Fibroblast of skin of right quadriceps (primary cell): ENCODE measurements at places on chromosomes 4 and X.

GRCh38 chrX:152276277-152276676, 137.9 kb upstream of the MAGEA10 start:
- DNase-seq = peak; percentile 1

DNA sequence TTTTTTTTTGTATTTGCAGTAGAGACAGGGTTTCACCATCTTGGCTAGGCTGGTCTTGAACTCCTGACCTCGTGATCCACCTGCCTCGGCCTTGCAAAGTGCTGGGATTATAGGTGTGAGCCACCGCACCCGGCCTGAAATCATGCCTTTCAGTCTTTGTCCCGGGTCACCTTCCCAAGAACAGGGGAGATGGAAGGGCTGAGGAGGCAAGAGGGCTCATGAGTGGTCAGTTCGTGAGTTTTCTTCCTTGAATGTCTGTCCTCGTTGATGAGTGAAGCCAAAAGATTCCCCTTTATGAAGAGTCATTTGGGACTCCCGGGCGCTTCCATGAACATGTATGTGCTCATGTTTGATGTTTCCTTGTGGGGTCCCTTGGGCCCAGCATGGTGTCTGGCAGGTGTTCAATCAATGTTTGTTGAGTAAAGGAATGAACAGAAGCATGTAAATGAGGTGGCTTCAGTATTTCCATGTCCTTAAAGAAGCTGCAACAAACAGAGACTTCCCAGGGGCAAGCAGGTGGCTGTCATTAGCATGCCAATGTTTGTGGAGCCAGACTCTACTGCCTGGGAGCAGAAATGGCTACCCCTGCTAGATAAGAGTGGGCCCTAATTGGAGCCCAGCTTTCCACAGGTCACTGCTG, 3.4 kb upstream of the SEPTIN6 start:
- no peak for DNase-seq

DNA sequence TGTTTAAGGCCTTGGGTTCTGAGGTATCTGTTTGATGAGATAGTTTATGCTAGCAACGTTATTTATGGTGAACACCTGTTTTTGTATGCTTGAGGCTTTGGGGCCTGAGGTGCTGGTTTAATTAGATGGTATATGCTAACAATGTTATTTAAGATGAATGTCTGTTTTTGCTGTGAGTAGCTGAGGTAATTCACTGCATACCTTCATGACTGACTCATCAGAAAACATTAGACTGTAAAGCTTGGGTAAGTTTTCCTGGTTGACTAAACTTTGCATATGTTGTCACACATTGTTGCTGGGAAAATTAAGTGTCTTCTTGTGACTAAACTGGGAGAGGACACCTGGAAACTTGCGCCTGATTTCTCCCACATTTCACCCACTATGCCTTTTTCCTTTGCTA, 1026.6 kb downstream of the RAPGEF2 start:
- peak; percentile 77 for DNase-seq

- DNase-seq = peak; percentile 7
Observed at GRCh38 chrX:119406776-119407175, 7.6 kb downstream of the SLC25A43 start.

DNA sequence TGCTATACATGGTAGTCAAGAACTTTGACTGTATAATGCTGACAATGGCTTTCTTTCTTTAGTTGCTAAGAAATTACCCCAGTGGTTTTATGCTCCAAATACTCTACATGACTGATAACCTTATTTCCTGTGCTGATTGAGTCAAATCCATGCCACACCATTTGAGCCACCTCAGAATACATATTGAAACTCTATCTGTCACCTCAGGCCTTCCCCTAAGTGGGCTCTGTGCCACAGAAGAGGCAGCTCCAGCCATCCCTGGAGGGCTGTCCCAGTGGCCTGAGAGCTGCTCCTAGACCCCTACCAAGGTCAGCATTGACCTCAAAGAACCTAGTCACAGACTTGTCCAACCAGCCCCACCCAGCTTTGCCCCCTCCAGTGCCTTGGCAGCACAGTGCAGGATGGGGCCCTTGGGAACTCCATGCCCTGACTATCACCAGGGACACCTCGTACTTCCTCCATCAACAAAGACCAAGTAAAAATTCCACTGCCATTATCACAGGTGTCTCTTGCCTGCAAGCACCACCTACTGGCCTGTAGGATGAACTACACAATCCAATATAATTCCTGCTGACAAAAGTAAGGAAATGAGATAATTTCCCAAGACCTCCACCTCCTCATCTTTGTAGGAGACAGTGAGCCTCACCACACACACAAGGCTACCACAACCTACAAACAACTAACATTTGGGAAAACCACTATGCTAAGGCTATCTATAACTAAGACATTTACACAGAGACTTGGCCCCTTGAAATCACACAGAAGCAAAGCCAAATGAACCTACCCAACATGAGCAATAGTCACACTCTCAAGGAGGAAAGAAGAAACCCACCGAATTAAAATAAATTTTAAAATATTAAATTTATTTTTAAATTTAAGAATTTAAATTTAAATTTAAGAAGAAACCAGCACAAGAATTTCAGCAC, 239.9 kb downstream of the NKX6-1 start:
- DNase-seq = peak; percentile 2

DNA sequence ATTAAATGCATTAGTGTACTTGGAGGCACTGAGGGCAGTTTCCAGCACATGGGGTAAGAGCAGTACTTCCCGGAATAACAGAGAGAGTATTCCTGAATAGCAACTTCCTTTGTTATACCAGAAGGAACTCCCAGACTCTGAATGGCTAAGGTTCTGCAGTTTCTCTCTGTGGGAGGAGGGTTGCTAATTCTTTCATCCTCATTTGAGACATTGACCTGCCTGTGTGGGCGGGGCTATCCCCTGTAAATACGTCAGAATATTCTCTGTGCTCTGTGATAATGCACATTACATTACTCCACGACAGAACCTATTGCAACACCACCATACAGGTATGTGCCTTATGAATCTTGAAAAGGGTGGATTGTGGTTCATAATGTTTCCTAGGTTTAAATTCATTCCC, 52.7 kb downstream of the SPINK2 start:
- no peak for DNase-seq

GRCh38 chrX:14676431-14676830, 147.1 kb downstream of the GLRA2 start:
- no peak for DNase-seq

- peak; percentile 61 for DNase-seq
Observed at GRCh38 chr4:181569553-181569952, 673.6 kb upstream of the TENM3 start.

DNA sequence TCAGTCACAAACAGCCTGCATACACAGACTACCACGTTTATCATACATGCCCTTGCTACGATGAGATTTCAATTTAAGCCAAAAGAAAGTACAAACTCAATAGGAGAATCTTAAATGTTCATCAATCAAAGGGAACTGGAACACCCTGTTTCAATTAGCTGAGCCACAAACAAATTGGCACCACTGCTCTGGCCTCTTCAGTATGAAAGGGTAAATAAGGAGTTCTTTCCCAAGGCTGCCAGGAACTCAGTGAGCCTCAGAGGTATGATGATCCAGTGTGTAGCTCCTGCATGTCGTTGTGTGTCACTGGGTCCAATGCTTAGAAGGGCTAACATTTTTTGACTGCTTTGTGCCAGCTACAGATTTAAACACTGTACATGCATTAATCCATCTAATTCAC, 5.4 kb downstream of the RNF150 start:
- peak; percentile 22 for DNase-seq

DNA sequence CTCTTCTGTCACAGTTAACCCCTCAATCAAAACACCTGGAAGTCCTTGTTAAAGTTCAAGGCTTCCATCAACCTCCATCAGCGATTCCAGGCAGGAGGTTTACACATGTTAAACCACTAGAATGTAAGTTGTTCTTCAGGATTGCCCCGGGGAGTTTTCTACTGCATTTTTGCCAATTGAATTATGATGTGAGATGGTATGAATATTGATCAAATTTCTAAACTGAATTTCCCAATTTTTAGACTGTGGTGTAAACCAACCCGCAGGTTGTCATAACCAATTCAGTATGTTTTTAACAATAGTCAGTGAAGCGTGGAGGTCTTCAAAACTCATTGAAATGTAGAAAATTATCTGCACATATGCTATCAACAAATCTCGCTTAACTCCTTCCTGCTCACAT, 21.2 kb upstream of the TENM3 start:
- DNase-seq = no peak

DNA sequence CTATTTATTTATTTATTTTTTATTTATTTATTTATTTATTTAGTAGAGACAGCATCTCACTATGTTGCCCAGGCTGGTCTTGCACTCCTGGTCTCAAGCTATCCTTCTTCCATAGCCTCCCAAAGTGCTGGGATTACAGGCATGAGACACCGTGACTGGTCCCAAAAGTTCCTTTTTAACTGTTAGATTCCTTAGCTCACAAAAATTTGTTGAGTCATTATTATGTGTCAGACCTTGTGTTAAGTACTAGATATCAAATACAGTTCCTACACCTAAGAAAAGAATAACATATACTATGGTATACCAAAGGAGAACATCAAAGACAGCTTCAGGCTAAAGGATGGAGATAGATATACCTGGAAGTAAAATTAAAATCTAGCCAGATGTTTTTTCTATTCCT, 11.6 kb downstream of the FGA start:
- DNase-seq = no peak

DNA sequence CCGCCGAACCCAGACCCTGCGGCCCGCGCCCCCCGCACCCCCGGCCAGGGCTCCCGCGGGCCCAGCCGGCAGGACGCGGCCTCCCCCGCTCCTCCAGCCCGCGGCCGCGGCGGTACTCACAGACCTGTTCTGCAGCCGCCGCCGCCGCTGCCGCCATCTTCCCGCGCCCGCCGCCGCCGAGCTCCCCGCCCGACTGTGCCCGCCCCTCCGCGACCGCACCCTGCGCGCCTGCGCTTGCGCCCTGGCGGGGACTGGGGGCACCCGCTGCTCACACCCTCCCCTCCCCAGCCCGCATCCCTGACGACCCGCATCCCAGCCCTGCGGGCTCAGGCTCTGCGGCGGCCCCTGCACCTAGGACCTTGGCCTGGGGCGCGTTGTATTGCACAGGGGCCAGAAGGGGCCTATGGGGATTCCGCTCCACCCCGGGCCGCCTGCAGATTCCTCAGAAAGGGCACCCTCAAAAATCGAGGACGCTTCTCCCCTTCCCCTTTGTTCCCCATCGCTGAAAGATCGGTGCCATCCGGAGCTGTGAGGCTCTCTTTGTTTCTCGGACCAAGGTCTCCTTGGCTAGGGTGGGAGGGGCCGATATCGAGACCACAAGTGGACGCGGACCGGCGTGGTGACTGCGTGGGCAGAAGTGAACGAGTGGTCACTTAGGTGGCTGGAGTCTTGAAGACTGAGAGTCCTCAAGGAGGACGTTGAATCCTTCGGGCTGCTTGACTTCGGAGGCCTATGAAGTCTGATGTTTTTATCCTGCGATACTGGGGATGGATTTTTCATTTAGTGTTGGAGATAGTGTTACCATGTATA, at the start of gene SGCB:
SGCB (minus strand) TSS at position 197 of the 810 bp plus-strand sequence; CDS start at position 157, 40 bp downstream.
- peak; percentile 60 for DNase-seq

DNA sequence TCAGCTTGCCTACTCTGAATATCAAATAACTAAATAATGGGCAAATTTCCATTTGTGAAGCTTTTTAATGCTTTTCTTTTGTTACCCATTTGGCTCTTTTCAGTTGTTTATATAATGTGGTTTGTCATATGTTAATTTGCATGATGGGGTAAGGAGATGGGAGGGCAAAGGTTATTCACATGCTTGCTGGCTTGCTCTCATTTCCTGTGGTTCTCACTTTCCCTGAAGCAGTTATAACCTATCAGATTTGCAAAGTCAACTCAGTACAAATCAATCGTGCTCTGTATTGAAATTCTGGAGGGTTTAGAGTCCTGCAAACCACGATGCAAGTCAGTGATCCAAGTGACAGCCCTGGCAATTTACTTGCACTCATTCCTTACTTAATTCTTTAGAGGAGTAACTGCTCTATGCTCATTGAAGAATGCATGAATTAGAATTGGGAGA, 711.2 kb downstream of the ADGRL3 start:
- no peak for DNase-seq

- DNase-seq = peak; percentile 80
Observed at GRCh38 chrX:100098660-100099375, 311.3 kb downstream of the PCDH19 start.

- no peak for DNase-seq
Observed at GRCh38 chr4:152586668-152587067, 50.8 kb upstream of the FBXW7 start.

GRCh38 chr4:177461606-177462005, 19.4 kb upstream of the AGA start:
- peak; percentile 37 for DNase-seq
